ENCODE measurements at places on chromosomes 12 and 14. TPM values are rescaled to one million over a fixed set of nuclear protein-coding genes. Genes with fewer than 3 reads are reported as not detected.

- no peak for DNase-seq
Observed at GRCh38 chr12:84089356-84089755, 823.2 kb downstream of the SLC6A15 start.

- DNase-seq: peak; percentile 24
Observed at GRCh38 chr14:73295198-73295796, 58.0 kb downstream of the PAPLN start.

GRCh38 chr14:73780896-73781295, 66.7 kb upstream of the PNMA1 start:
- no peak for DNase-seq

DNA sequence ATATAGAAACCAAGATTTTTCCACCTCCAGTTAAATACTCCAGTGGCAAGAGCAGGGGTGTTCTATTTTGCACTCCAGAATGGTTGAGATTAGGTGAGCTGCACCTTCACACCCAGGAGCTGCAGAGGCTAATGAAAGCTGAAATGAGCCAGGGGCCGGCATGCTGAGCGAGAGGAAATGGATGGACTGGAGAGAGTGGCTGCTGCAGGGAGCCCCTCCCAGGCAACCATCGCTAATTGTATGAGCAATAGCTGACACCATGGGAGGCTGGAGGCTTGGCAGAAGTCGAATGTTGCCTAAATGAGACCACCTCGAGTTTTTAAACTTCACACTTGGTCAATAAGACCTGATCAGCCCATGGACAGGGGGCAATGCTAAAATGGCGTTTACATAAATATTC, 301.8 kb upstream of the TMPO start:
- DNase-seq: no peak

GRCh38 chr12:91833780-91834359, 311.8 kb downstream of the BTG1 start:
- no peak for DNase-seq

- DNase-seq: no peak
Observed at GRCh38 chr12:50401500-50402081, 906 bp downstream of the LARP4 start.

GRCh38 chr14:93743270-93744060, 44.8 kb downstream of the PRIMA1 start:
- DNase-seq: no peak

Gene CAPS2
- 6.6 TPM for total RNA-seq

DNA sequence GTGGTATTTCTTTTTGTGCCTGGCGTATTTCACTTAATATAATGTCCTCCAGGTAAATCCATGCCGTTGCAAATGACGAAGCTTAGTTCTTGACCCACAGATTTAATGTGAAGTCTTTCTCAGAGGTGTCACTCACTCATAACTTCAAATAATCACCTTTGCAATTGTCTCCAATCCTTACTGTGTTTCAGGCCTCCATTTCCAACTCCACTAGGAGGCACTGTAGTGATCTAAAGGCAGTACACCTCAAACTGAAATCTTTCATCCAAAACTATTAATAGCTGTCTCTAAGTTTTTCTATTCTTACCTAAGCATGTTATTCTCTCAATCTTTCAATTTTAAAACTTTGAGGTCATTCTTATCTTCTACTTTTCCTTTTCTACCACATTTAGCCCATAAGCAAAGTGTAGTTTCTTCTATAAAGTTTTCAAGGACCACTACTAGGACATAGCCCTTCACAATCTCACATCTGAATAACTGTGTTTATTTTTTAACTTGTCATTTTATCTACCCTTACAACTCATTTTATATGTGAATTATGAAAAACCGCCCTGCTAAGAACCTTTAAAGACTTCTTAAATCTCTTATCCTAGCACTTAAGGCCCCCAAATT, 25.5 kb upstream of the FBXO34 start:
- peak; percentile 13 for DNase-seq

- DNase-seq: no peak
Observed at GRCh38 chr12:9349888-9350885, 142.0 kb upstream of the PZP start.

GRCh38 chr12:52561880-52562449, 9.0 kb upstream of the KRT71 start:
- DNase-seq: no peak

GRCh38 chr12:6928022-6928702, 403 bp downstream of the ATN1 start:
- DNase-seq: no peak

Gene APOLD1
- 2.7 TPM for total RNA-seq

Gene LRRC10
- not detected for total RNA-seq

DNA sequence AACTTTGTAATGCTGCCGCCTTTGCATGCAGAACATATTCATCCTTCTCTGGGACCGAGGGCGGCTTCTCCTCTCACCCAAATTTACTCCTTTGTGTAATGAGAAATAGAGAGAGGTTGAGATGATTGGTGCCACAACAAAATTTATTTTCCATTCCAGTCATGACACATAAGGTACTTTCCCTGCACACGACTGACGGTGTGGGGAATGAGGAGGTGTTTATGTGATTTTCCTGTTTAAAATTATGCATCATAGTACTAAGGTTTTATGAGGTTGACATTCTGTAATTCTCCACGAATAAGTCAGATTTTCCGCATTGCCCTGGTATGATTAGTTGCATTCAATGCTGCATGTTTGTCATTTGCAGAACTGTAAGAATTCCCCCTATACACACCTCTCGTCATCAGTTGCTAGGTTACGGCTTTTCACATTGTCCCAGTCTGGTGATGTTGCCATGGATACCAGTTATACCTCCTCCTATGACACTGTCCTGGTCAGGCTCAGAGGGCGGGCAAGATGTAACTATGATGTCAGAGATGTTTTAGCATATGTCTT, 23.1 kb downstream of the BICDL1 start:
- DNase-seq: peak; percentile 25

DNA sequence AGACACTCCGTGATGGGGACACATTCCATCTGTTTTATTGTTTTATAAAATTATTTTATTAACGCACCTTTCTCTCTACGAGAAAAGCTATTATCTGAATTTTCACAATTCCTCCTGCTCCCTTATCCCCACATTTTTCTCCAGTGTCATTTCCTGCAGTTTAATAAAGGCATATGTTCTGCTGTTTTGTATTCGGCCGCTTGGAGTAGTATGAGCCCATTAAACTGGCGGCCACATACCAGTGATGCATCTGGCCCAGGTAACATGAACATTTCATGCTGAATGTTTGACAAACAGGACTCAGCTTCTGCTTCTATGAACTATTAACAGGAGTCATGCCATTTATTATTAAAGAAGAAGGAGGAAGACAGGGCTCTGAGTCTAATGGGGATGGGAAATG, 511.0 kb downstream of the TMEM121 start:
- DNase-seq: no peak

Gene CLECL1
- not detected for total RNA-seq

Gene HOXC11
- total RNA-seq: 1.1 TPM

Gene RNFT2
- 4.5 TPM for total RNA-seq

DNA sequence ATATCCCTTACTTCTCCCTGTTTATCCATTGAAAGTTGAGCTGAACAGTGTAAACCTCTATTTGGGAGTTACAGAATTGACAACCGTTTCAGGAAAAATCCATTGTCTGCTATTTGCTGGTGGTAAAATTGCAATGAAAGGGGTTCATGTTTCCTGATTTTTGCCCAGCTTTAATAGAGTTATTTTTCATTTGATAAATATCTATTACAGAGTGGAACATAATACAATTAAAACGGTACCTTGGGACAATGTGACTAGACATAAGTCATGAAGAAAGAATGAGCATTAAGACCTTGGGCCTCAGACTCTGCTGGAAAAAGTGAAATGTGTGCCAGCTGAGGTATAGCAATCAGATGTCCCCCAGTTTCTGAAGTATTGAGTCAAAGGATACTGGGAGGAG, 13.1 kb downstream of the PTPRR start:
- DNase-seq: no peak

Gene DYRK2
- 4.4 TPM for total RNA-seq

DNA sequence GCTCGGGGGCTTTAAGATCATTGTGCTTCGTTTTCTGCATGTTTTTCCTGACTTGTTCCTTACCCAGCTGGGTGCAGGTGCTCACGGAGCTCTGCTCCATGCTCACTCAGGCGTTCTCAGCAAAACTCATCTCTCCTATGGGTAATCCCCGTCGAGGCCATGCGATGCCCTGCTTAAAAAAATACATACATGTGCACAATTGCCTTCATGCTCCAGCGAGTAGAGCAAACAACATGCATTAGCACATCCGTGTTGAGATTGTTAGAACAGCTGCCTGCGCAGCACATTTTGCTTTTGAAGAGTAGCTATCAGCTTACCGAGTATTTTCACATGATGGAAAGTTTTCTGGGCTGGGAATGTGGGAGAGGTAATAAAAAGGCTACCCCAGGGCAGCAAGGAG, 16.2 kb downstream of the AACS start:
- no peak for DNase-seq

DNA sequence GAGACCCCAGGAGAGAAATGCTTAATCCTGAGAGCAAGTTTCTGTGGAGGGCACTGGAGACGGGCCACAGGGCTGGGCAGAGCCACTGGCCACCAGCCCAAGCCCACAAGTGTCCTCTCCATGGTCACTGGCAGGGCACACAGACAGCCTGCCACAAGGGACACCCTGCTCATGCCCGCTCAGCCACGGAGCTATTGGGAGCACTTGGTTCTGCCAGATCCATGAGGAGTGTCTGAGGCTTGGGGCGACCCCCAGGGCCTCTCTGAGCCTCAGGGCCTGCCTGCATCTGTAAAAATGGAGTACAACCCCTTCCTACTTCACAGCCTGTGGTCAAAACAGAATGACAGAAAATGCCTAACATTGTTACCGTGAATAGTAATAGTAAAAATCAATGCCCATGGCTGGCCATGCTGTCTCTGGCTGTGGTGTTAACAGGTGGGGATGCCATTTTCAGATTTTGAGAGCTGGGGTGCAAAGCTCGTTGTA, 3.2 kb downstream of the PGF start:
- DNase-seq: no peak

Gene KRT79
- total RNA-seq: not detected

Gene NEUROD4
- total RNA-seq: not detected

DNA sequence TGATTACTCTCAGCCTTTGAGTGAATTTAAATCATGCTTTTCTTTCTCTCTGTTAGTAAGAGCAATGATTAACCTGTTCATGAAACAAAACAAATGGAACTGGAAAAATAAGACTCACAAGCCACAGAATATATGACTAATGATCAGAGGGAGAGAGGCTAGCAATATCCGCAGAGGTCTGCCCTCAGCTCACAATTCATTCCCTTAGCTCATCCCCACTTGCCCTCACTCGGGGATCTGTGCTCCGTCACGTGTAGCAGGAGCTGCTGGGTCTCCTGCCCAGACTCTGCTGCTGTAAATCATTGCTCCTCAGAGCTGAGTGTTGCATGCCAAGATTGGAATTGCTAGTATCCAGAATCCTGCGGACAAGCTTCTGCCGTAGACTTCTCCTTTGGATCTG, 53.1 kb upstream of the GNG2 start:
- no peak for DNase-seq

GRCh38 chr12:101927036-101927435, 49.7 kb downstream of the DRAM1 start:
- DNase-seq: no peak

Gene SLC17A8
- not detected for total RNA-seq

GRCh38 chr12:65911321-65911720, 87.0 kb downstream of the HMGA2 start:
- no peak for DNase-seq

DNA sequence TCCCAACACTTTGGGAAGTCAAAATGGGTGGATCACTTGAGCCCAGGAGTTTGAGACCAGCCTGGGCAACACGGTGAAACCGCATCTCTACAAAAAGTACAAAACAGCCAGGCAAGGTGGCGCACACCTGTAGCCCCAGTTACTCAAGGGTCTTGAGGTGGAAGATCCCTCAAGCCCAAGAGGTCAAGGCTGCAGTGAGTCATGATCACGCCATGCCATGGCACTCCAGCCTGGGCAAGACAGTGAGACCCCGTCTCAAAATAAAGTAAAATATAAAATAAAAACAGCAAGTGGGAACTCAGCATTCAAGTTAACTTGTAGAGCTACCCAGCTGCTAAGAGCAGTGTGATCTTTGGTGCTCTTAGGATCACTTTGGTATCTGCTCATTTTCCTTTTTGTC, 12.7 kb downstream of the RFC5 start:
- no peak for DNase-seq

DNA sequence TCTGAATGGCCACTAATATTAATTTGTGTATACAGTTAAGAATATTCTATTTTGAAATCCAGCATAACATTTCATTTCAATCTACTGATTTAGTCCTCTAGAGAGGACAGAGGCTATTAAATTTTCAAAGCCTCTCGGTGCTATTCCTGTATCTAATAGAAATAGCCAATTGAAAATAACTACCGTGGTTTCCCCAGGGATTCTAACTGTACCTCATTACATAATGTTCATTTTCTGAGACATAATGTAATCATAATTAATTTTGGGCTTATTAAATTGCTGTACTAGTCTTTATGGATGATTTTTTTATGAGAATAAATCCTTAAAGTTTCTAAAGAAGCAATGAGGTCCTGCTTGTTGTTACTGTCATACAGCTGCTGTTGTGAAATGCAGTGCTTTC, 38.6 kb upstream of the ACSS3 start:
- no peak for DNase-seq

Gene IL26
- not detected for total RNA-seq

Gene ZFHX2
- 0.10 TPM for total RNA-seq

Gene ACVR1B
- total RNA-seq: 6.1 TPM

Gene NKX2-1
- 0.06 TPM for total RNA-seq

GRCh38 chr14:53533384-53533970, 380.4 kb upstream of the DDHD1 start:
- DNase-seq: no peak

DNA sequence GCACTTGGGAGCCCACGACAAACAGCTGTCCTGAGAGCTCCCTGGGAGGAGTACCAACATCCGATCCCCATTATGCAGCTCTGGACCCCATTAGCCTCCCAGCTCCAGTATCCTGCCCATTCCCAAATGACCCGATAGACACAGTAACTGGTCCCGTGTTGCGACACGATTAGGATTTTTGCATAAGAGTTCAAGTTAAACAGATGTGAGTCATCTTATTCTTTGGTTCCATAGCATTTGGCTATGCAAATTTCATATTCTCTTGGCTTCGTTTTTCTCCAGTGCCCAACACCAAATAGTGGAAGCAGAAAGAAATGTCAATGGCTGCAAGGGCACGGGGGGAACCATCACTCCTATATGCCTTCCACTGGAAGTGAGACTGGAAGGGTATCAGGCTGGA, 43.0 kb upstream of the LRRC10 start:
- DNase-seq: no peak

DNA sequence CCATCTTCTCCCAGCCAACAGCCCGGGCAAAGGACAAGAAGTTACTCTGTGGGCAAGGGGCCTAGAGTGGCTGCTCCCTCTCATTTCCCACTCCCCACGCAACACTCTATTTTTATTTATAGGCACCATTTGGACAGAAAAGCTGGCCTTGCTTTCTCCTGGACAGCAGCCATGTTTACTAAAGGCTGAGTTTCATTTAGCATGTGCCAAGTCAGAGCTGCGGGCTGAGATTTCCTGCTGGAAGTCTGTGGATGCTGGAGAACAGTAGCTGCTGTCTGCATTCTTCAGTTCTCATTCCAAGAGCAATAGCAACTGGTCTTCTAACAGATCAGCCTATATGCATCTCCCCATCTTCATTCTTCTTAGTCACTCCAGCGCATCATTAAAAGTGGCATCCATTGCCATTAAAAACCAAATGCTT, 8.3 kb downstream of the COL2A1 start:
- DNase-seq: peak; percentile 45

Data from H4 (cell line).